ENCODE measurements at places on chromosomes 16 and 17.

DNA sequence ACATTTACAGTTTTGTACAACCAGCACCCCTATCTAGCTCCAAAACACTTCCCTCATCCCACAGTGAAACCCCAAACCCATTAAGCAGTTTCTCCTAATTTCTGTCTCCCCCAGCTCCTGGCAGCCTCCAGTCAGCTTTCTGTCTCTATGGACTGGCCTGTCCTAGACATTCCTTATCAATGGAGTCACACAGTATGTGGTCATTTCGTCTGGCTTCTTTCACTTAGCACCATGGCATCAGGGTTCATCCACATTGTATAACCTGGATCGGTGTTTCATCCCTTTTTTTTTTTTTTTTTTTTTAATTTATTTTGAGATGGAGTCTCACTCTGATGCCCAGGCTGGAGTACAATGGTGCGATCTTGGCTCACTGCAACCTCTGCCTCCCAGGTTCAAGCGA lies 68.5 kb downstream of the ZDHHC7 start:
- DNase-seq = no peak

- no peak for DNase-seq
These were observed 8.4 kb downstream of the CHST6 start for GRCh38 chr16:75486676-75487313.

DNA sequence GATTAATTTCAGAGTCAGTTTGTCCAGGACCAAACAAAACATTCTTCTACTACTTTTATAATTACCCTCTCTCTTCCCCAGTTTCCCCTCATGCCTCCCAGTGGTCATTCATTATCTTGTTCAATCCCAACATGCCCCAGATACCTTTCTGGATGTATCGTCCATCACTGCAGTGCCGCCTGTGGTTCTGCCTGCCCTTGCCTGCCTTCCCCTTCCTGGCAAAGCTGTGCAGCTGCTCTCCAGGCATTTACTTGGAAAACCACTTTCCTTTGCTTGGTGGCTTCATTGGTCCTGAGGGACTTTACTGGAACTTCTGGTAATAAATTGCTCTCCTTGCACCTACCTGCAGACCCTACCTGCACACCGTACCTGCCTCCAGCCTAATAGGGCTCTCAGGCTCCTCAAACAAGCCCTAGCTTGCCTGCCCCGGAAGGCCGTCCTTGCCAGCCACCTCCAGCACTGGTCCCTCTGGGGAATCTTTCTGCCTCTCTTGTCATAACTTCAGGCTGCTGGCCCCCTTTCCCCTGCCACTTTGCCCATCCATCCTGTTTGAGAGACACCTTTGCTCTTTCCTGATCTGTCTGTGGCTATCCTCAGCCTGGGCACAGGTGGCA lies 19.5 kb upstream of the MSI2 start:
- DNase-seq = no peak

- no peak for DNase-seq
These were observed 69.3 kb downstream of the WWP2 start for GRCh38 chr16:69831212-69832123.

- no peak for DNase-seq
These were observed 161.3 kb downstream of the RPTOR start for GRCh38 chr17:80705988-80706387.

GRCh38 chr17:49242813-49243212 lies 12.2 kb upstream of the PHOSPHO1 start:
- DNase-seq = no peak

GRCh38 chr17:28476076-28476865 lies 2.8 kb downstream of the SLC13A2 start:
- no peak for DNase-seq

DNA sequence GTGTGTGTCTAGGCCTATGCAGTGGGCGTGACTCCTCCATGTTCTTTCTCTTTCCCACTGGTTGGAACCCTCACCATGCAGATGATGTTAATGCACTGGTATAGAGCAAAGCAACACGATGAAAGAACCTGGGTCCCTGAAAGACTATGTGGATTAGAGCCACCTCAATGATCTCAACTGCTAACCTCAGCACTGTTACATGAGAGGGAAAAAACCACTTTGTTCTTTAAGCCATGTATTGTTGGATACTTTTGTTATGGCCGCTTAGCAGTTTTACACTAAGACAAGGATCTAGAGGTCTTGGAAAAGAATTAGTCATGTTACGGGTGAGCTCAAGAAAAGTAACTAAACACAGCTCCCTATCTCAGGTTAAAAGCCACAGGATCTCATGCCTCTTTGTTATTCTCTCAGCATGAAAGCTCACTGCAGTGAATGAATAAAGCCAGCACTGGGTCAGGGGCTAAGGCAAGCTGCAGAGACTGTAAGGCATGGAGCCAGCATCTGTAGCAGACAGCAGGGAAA lies 56.6 kb upstream of the RBBP6 start:
- DNase-seq = no peak

DNA sequence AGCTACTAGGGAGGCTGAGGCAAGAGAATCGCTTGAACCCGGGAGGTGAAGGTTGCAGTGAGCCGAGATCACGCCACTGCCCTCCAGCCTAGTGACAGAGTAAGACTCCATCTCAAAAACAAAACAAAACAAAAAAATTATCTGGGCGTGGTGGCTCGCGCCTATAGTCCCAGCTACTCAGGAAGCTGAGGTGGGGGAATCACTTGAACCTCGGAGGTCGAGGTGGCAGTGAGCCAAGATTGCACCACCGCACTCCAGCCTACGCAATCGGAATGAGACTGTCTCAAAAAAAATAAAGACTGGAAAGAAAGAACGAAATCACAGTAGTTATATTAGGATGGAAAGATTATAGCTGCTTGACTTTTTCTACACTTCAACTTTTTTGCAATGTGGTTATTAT lies 18.9 kb downstream of the COG1 start:
- no peak for DNase-seq

- DNase-seq = no peak
These were observed 54.5 kb downstream of the PAFAH1B1 start for GRCh38 chr17:2647957-2648356.

GRCh38 chr16:47643323-47644000 lies 182.3 kb downstream of the PHKB start:
- DNase-seq = no peak

DNA sequence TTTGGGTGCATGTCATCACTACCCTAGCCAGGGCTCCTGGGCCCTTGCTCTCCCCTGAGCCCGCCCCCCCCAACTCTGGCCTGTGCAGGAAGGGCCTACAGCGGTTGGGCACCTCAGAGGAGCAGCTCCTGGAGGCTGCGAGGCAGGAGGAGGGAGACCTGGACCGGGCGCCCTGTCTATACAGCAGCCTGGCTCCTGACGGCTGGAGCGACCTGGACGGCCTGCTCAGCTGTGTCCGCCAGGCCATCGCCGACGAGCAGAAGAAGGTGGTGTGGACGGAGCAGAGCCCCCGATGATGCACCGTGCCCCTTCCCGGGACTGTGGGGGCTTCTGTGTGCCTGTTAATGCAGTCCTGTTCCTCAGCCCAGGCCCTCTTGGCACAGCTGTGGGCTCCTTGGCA lies 12.1 kb downstream of the SGSH start:
- no peak for DNase-seq

- peak; percentile 99 for DNase-seq
These were observed at the start of gene FCSK for GRCh38 chr16:70454222-70455034. TSS of gene FCSK (plus strand) at chr16:70454595. CDS start at chr16:70463191, 8,596 bp downstream.

DNA sequence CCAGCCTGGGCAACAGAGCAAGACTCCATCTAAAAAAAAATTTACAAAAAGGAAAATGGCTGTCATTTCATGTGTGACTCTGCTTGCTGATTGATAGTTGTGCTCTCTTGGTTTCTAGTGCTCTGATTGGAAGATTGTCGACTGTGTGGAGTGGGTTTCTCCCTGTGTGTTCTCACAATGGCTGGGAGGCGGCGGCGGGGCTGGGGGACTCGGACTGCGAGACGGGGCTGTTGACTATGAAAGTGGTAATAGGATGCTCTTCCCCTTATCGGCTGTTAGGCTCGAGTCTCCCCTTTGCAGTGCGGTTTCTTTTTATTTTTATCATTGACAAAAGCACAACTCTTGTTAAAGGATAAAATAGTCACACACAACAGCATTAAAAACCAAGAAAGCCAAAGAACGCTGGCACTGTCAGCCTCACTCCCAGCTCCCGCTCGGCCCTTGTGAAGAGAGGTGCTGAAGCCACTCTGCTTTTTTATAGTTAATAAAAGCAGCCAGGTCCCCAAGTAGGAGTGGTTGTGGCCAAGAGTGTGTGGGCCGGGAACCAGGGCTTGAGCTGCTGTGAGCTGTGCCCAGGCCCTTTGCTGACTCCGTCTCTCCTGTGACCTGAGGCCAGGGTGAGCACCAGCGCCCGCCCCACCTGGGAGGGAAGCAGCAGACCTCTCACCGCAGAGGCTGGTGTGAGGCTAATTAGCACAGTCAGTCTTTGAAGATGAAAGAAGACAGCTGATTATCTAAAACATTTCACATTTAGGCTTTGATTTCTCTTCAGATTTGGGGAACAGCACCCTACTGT lies 36.5 kb downstream of the TBCD start:
- no peak for DNase-seq

- DNase-seq = no peak
These were observed 53.8 kb downstream of the MYO18A start for GRCh38 chr17:29126268-29126930.

GRCh38 chr16:24538756-24539294 lies 541 bp upstream of the RBBP6 start:
- peak; percentile 69 for DNase-seq

- no peak for DNase-seq
These were observed 43.5 kb downstream of the VPS35L start for GRCh38 chr16:19598805-19599510.

GRCh38 chr16:78177987-78178386 lies 78.5 kb downstream of the WWOX start:
- peak; percentile 26 for DNase-seq

DNA sequence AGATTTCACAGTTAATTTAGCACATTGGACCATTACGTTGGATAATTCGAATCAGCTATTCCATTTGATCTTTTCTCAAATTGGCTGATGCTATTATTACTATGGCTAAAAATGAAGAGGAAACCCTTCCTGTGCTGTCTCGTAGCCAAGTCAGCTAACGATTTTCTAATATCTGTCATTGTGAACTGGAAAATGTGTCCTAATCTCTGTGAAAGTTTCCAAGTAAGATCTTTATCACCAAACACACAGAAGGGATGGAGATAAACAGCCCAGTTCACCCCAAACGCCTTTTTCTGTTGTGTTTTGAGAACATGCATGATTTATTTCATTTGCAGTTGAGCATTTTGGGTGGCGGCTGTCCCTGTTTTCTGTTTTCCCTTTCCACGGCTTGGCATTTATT lies 312.8 kb downstream of the FOXL1 start:
- DNase-seq = no peak

- DNase-seq = no peak
These were observed 24.2 kb upstream of the MPRIP start for GRCh38 chr17:17018021-17018441.

DNA sequence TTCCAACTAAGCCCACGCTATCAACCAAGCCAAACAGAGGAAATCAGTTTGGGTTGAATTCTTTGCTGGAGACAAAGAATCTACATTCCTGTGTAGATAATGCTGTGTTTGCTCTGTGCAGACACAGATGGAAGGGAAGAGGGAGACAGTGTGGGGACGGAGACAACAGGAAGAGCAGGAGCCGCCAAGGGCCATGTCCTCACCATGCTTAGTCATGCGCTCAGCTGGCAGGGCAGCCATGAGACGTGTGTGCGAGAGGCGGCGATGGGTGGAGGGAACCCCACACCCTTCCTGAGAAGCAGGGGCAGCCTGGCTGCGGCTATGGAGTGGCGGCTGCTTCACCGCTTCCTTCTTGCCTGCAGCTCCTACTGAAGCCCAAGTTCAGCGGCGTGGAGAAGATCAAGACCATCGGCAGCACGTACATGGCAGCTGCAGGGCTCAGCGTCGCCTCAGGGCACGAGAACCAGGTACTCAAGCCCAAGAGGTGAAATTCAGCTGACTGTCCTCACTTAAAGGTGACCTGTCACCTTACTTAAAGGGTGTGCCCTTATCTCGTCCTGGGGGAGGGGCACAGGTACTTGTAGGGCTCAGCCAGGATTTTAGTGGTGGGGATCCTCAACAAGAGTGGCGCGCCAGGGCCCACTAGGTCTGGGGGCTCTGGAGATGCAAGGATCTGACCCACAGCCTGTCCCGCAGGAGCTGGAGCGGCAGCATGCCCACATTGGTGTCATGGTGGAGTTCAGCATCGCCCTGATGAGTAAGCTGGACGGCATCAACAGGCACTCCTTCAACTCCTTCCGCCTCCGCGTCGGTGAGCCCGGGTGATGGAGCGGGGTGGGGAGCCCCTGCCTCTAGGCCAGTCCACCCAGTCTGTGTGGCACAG lies 47.5 kb downstream of the ADCY7 start:
- DNase-seq = no peak

GRCh38 chr16:52191531-52192134 lies 355.3 kb downstream of the TOX3 start:
- peak; percentile 31 for DNase-seq

DNA sequence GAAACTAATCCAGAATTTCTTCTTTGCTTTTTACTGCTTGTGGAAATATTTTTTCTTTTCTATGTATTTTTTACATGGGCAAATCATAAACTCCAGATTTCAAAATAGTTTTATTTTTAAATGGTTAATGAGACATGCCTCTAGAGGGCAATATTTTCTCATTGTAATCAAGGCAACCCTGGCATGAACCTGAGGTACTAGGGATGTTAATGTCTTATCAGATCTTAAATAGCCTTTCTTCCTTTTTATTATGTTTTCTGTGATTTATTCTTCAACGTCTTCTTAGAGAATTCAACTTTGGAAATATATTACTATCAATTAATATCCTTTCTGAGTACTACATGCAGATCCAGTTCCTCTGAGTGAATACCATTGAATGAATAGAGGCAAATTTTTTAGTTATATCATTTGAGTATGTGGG lies 324.7 kb downstream of the BCAS3 start:
- DNase-seq = peak; percentile 9

GRCh38 chr17:35051579-35052240 lies 11.8 kb downstream of the RFFL start:
- peak; percentile 22 for DNase-seq

- DNase-seq = no peak
These were observed 587 bp upstream of the DBF4B start for GRCh38 chr17:44707755-44708400.

GRCh38 chr16:11836650-11837244 lies 14.6 kb downstream of the RSL1D1 start:
- DNase-seq = no peak

DNA sequence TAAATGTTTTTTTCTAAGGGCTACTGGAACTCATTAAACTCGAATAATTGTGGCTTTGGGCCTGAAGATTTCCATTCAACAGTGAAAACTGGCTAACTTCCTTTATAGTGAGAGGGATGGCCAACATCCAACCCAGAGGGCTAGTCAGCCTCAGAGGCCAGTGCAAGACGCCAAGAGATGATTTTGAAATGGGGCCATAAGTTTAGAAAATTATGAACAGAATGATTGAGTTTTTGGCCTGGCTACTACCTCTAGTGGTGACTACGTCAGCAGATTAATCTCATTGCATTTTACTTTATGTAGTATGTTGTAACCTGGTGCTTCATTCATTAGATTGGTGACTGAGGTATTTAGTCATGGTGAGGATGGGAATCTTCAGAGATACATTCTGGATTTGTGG lies 28.4 kb downstream of the HAPSTR1 start:
- no peak for DNase-seq

- no peak for DNase-seq
These were observed 10.8 kb downstream of the SLC22A31 start for GRCh38 chr16:89189358-89190025.
